A549 treated with DMSO at 1 μM for 4 hours (cell line): ENCODE measurements at places on chromosomes 2 and 18. TPM values are rescaled to one million over a fixed set of nuclear protein-coding genes. Genes with fewer than 3 reads are reported as not detected.

The ANKRD30B gene
- not detected in 5 replicates for total RNA-seq

The UBE2E3 gene
- 71.3 to 83.9 TPM (median 78.2 TPM) in 5 replicates for total RNA-seq

The ZSWIM2 gene
- not detected in 5 replicates for total RNA-seq

The TMEM182 gene
- total RNA-seq: 4.8 to 6.3 TPM (median 5.3 TPM) in 5 replicates

The RFTN2 gene
- total RNA-seq: not detected in 5 replicates

The CRACDL gene
- total RNA-seq: 0.36 to 0.93 TPM (median 0.57 TPM) in 5 replicates

The PSMA8 gene
- not detected in 5 replicates for total RNA-seq

The REG3A gene
- total RNA-seq: not detected in 5 replicates

The FAP gene
- total RNA-seq: 0.08 to 0.15 TPM (median 0.11 TPM) in 3 of 5 replicates, not detected in the others
